MG63 (cell line): ENCODE measurements at places on chromosomes 5 and 9. TPM values are rescaled to one million over a fixed set of nuclear protein-coding genes. Genes with fewer than 3 reads are reported as not detected.

Gene GRAMD2B
- total RNA-seq, result 6.2 and 30.3 TPM in 2 replicates

GRCh38 chr9:19378647-19379046 lies 1.4 kb downstream of the RPS6 start:
- DNase-seq, result no peak

Gene GCNT4
- total RNA-seq, result 0.02 TPM in 1 of 2 replicates, not detected in the other

DNA sequence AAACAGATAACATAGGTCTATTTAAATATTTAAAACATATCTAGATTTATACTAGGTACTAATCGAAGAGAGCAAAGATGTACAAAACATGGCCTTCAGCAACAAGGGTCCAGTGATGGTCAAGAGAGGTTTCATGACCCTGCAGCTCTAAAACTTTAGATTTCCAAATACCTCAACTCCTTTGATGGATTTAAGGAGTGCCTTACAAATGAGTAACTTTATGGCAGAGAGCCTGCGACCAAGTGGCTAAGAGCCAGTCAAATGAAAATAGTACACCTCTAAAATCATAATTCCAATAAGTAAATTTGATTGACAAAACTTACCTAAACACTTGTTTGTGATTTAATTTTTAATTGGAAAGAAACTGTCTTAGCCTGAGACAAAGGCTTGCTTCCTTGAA lies 4.7 kb upstream of the SH3RF2 start:
- DNase-seq, result peak; percentile 57

GRCh38 chr9:89739511-89739910 lies 134.7 kb downstream of the GADD45G start:
- no peak for DNase-seq

GRCh38 chr9:135990468-135991429 lies 29.6 kb upstream of the UBAC1 start:
- peak; percentile 26 for DNase-seq

GRCh38 chr9:96293498-96294158 lies 8.3 kb downstream of the HSD17B3 start:
- DNase-seq, result no peak

- no peak for DNase-seq
These were observed 22.1 kb downstream of the LCP2 start for GRCh38 chr5:170275376-170275994.

Gene IFNA21
- not detected in 2 replicates for total RNA-seq

- peak; percentile 61 for DNase-seq
These were observed 1.0 kb upstream of the MXD3 start for GRCh38 chr5:177312649-177313181.

- no peak for DNase-seq
These were observed 53.3 kb downstream of the AHRR start for GRCh38 chr5:374631-375335.

DNA sequence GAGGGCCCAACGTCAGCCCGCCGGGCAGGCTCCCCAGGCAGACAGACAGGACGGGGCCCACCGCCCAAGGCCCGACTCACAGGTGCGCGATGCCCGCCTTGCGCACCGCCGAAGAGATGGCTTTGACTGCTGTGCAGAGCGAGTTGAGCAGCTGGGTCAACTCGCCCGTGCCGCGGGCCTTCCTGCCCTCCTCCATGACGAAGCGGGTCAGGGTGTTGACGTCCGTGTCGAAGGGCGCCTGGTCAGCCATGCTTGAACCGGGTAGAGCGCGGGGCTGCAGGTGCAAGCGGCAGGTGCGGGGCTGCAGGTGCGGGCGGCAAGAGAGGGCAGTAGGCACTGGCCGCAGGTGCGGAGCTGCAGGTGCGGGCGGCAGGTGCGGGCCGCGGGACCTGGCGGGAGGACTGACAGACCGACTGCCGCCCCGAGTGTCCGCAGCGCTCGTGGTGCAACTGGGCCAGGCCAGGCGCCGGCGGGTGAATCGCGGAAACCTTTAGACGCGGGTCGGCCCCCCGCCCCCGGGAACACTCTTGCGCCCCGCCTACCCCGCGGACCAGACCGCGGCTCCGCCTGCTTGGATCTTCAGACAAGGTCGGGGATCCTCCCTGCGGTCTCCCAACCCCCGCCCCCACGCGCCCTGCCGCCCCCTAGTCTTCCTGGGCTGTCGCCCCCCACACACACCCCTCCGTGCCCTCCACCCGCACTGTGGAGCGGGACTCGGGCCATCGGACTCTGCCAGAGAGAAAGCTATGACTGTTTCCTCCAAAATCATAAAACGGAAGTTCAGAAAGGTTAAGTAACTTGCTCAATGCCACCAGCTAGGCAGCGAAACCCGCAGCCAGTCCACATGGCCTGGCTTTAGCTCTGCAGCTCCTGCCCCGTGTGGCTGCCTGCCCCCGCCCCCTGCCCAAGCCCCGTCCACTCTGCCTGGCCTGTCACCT lies at the start of gene FBP1:
Gene FBP1, minus strand, starts transcription at position 458 of the 938 bp plus-strand sequence. Its CDS starts 208 bp downstream, at position 250.
- DNase-seq, result no peak

GRCh38 chr9:38017149-38017884 lies 51.7 kb downstream of the SHB start:
- no peak for DNase-seq

DNA sequence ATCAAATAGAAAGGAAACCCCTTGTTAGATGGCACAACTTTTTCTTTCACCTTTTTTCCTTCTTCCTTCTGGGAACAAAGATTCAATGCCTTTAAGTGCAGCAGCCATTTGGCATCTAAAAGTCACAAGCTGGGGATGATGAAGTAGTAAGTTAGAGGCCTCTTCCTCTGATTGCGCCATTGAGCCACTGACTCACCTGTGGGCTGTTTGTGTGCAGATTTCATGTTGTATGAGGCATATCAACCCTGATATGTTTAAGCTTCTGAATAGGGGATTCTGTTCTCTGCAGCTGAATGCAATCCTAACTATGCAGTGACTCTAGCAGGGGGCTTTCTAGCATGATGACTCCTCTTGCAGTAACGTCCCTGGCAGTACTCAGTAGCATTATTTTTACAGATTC lies 599.9 kb downstream of the CSNK1G3 start:
- peak; percentile 11 for DNase-seq

Gene HEMGN
- not detected in 2 replicates for total RNA-seq

Gene PCDHB6
- total RNA-seq, result 0.10 TPM in 1 of 2 replicates, not detected in the other

Gene CCNO
- 0.39 and 0.89 TPM in 2 replicates for total RNA-seq

Gene FLT4
- 0.10 and 1.3 TPM in 2 replicates for total RNA-seq

DNA sequence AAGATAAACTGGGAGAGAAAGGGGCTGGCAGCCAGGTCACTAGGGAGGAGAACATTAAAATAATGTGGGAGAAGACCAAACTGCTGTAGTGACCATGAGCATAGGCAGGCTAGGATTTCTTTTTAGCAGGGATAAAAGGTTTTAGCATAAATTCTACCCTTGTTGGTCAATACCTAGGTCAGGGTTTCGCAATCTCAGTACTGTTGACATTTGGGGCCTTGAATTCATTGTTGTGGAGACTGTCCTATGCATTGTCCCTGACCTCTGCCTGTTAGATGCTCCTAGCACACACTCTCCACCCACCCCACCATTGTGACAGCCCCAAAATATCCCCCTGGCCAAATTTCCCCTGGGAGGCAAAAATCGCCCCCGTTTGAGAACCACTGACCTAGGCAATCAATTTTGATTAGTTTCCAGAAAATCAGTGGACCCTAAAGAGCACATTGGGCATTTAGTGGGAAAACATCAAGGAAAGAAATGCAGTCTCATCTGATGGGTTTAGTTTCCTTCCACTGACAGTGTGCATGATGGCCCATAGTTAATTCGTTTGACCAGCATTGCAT lies 181.4 kb downstream of the NTRK2 start:
- DNase-seq, result no peak

- DNase-seq, result no peak
These were observed 128.6 kb downstream of the SPATA31D1 start for GRCh38 chr9:82117026-82117811.

Gene HABP4
- total RNA-seq, result 15.9 and 19.4 TPM in 2 replicates

DNA sequence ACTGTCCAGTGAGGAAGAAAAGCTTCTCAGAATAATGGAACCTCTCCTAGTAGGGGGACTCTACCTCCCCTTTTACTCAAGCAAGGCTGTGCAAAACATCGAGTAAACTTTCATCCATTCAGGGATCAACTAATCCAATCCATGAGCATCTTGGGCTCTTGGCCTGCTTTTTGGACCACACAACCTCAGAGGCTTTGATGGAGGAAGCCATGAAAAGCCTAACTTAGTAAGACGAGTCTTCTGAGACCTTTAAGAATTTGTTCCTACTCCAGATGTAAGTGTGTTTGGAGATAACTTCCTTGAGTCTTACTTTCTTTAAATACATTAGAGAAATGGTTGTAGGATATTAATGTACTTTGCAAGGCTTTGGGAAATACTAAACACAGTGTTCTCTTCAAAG lies 49.1 kb downstream of the MARCHF3 start:
- DNase-seq, result no peak

DNA sequence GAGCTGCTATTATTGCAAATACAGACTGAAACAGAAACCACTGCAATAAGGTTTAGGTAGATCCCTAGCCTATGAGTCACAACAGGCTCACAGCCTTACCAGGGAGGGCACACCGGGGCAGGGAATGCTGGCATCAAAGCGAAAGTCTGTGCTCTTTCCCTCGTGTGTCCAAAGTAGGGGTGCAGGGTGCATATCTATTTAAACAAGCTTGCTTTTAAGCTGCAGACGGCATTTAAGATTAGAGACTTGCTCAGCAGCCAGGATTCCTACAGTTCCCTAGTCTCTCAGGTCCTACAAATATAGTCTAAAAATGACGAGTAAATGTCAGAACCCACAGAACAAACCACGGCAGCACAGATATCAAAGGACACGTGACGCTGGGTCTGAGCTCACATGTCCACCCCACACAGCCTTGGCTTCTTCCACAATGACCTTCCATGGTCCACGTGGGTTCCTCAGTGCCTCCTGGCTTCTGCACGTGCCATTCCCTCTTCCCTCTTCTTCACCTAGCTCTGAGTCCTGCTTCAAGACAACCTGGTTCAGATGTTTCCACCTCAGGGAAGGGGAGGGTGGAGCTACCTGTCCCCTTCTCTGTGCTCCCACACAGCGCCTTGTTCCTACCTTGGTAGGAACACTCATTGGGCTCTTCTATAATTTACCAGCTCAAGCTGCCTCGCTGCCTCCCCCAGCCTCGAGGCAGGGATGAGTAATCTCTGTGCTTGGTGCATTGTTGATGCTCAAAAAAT lies 193.2 kb downstream of the MAPKAP1 start:
- peak; percentile 67 for DNase-seq

Gene CDH6
- 242 and 244 TPM in 2 replicates for total RNA-seq

DNA sequence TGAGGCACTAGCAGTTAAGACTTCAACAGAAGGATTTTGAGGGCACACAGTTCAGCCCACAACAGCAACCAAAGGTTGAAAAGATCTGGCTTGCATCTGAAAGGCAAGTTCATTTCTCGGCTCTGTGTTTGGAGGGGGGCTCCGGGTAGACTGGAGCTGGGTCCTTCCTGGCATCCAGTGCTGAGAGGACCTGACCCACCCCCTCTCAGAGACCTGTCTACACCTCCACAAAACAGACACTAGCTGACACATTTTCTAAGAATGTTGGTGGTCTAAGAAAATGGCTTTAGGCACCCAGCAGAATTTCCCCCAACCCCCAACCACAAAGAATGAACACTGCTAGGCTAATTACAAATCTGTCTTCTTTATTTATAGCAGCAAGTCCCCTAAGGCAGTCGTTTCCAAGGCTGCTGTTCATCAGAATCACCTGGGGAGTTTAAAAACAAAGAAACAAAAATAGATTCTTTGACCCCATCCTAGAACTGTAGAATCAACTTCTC lies 6.2 kb upstream of the PTCH1 start:
- DNase-seq, result no peak

Gene DTWD2
- 6.3 and 8.3 TPM in 2 replicates for total RNA-seq

DNA sequence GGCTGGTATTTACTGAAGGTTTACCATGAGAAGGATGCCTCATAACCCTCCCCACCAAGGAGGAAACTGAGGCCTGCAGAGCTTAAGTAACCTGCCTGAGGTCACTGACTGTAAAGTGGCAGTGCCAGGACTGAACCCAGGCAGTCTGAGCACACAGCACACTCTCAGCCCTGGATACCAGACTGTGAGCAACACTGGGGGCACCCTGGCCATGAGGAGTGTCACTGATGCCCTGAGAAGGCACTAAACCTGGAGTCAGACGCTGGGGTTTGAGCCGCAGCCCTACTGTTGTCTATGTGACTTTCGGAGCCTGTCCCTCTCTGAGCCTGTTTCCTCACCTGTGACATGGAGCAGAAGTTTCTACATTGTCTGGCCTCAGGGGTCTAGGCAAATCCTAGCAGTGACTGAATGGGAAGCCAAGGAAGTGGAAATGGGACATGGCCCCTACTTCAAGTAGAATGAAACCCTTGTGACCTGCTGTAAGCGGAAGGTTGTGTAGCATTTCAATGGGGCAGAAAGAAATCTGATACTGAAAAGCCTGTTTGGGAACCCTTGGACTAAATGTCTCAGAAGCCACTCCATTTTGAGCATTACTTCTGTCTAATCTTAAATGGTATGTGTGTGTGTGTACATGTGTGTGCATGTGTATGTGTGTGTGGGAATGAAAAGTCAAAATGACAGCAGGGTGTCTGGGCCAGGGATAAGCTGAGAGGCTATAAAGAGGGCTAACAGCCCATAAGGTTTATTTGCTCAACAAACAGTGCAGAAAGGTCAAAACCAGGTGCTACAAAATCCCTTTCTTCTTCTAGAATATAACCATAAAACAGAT lies 36.0 kb downstream of the B4GALT1 start:
- DNase-seq, result no peak

- DNase-seq, result no peak
These were observed 94.4 kb downstream of the GLDC start for GRCh38 chr9:6551136-6551535.

DNA sequence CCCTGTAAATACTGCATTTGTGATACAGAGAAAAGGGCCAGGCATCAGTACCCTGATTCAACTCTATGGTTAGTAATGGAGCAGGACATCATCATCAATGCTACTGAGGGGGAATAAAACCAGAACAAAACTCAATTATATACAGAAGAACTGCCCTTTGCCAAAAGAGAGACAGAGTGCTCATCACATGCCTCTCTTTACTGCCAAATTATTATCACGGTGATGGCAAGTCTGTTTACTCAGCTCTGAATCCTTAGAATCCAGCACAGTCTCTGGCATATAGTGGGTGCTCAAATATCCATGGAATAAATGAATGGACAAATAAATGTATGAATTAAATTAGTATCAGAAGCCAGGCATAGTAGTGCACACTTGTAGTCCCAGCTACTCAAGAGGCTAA lies 130.2 kb downstream of the TTC39B start:
- DNase-seq, result no peak

Gene MRPS30
- 55.6 and 59.6 TPM in 2 replicates for total RNA-seq

- DNase-seq, result no peak
These were observed 5.3 kb downstream of the AQP3 start for GRCh38 chr9:33442125-33442524.

Gene PHF24
- not detected in 2 replicates for total RNA-seq

DNA sequence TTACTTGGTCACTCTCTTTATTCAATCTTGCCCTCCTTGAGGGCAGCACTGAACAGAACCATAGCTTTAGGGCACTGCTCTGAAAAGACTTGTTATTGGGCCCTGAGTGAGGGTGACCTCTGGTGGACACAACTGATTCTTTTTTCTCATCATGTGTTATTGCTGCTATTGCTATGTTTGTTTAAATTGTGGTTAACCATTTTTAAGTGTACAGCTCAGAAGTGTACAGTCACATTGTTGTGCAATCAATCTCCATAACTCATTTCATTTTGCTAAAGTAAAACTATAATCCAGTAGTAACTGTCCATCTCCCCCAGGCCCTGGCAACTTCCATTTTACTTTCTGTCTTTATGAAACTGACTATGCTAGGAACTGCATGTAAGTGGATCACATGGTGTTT lies 351.1 kb upstream of the RIOK2 start:
- peak; percentile 38 for DNase-seq

Gene ZNF483
- total RNA-seq, result not detected in 2 replicates

- no peak for DNase-seq
These were observed 221.1 kb downstream of the CDK5RAP2 start for GRCh38 chr9:120358877-120359276.

- no peak for DNase-seq
These were observed 12.5 kb downstream of the GARNL3 start for GRCh38 chr9:127277099-127277498.

Gene C9orf50
- not detected in 2 replicates for total RNA-seq
